ENCODE measurements at places on chromosomes 7 and 10. TPM values are rescaled to one million over a fixed set of nuclear protein-coding genes. Genes with fewer than 3 reads are reported as not detected.

DNA sequence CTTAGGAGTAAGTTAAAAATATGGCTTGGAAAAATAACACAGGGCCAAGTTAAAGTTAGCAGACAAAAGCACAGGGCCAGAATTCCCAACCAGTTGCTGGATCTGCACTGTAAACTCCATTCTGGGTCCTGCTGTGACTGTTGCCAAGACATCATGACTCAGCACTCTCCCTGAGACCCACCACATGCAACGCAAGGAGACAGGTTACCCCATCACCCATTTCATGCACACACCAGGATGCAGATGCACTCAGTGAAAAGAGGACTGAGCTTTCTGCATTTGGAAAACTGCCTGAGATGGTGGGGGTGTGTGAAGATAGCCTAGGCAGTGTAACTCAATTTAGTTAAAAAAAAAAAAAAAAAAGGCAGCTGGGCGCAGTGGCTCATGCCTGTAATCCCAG, 97.6 kb upstream of the ZNF438 start:
- DNase-seq = no peak

DNA sequence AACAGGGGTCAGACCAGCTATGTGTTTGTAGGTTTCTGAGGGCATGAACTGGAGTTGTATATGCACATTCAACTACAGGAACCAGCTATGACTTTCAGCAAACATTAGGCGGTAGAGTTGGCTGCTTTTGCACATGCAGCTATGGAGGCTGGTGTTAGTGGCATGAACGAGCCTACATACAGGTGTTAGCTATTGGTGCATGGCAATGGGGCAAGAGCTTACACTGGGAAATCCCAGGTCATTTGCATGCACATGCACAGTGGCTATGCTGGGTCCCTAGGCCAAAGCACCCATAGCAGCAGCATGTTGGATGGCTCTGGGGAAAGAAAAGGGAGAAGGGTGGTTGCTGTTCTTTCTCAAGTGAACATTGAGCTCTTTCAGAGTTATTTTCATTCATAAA, 1018.5 kb upstream of the PHF14 start:
- DNase-seq = no peak

DNA sequence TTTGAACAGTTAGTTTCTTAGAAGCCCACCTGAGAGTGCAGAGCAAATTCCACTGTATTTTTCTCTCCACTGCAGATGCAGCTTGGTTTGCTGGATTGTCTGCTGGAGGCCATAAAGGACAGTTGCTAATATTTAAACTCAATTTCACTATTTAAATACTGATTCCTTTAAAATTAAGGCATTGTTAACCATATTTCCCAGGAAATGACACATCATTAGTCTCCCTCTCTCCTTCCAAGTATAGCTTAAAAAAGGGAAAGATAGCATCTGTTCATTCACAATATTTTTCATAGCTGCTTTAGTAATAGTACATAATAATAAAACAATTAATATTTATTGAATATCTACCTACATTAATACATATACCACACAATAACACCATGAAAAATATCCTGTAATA, 252.9 kb downstream of the HGF start:
- DNase-seq = no peak

DNA sequence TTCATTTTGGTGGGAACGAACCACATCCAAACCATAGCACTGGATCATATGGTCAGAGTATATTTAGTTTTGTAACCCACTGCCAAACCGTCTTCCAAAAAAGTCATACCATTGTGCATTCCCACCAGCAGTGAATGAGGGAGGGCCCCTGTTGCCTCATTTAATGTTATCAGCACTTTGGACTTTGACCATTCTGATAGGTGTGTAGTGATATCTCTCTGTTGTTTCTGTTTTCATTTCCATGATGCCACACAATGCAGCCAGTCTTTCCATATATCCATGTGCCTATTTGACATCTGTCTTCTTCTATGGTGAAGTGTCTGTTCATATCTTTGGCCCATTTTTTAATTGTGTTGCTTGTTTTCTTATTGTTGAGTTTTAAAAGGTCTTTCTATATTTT, 105.0 kb upstream of the PPP2R2D start:
- DNase-seq = no peak

DNA sequence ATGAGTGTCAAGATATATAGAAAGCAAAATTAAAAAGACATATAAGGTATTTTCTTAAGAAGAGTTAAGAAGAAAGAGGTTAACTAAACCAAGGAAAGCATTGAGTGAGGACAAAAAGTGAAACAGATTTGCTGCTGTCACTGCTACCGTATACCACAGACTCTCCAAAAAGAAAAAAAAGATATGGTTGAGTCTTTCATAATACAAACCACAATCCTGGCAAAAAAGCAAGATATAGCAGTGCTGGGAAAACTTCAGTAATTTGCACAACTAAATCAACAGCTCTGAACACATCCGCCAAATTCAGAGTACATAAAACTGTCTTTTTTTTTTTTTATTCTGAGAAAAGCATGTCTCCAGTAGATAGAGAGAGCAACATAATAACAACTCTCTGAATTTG, 114.7 kb downstream of the ETV1 start:
- no peak for DNase-seq

The GPR15LG gene
- total RNA-seq = not detected

All from Right ventricle myocardium inferior (tissue), 1 donor.